Dorsolateral prefrontal cortex (tissue), 122 donors: ENCODE measurements at places on chromosomes 2 and 18.

- no peak for DNase-seq
Measured at GRCh38 chr18:57803103-57803969, at the start of gene ATP8B1. TSS of gene ATP8B1 (minus strand) at chr18:57803315. CDS start at chr18:57731807, 71,508 bp downstream.

- DNase-seq, result no peak
Measured at GRCh38 chr2:41042343-41042742, 590.5 kb upstream of the SLC8A1 start.

GRCh38 chr2:197897960-197898678 is 93.7 kb downstream of the PLCL1 start:
- DNase-seq, result no peak

- DNase-seq, result no peak
Measured at GRCh38 chr2:102116630-102117471, 25.7 kb upstream of the IL1R1 start.

GRCh38 chr2:231985823-231986261 is 24.3 kb downstream of the DIS3L2 start:
- no peak for DNase-seq

DNA sequence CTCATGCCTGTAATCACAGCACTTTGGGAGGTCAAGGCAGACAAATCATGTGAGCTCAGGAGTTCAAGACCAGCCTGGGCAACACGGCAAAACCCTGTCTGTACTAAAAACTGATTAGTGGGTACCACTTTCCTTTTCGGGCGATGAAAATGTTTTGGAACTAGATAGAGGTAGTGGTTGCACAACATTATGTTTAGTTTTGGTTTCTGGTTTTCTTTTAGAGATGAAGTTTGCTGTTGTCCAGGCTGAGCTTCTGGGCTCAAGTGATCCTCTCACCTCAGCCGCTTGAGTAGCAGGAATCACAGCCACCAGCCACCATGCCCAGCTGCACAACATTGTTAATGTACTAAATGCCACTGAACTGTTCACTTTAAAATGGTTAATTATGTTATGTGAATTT is 27.6 kb downstream of the AAK1 start:
- no peak for DNase-seq

- no peak for DNase-seq
Measured at GRCh38 chr2:138600732-138601457, 99.3 kb downstream of the SPOPL start.

- peak; percentile 38 for DNase-seq
Measured at GRCh38 chr2:73252238-73253027, 18.3 kb downstream of the CCT7 start.

DNA sequence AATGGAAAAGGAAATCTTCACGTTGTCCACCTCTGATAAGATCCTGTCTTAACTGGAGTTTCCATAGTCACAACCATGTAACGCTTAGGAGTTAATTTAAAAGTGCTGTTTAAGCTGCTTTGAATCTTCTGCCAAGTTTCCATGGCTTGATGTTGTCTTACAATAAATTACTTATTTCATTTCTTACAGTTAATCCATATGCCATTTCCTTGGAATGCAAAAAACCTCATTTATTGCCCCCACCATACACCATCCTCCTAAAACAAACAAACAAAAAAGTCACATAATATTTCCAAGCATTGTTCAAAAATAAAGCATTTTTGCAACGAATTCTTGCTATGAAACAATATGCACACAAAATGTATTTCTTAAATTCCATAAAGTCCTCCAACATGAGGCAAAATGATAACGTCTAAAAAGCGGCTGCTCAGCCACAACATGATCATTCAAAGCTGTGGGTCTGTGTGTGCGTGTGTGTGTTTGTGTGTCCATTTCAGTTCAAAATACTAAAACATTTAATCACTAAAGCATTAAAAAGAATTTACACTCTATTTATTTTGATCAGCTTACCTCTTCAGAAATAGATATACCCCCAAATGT is 46.8 kb upstream of the PXDN start:
- DNase-seq, result no peak

GRCh38 chr2:26483957-26484565 is 6.1 kb upstream of the OTOF start:
- no peak for DNase-seq

GRCh38 chr2:217440000-217440399 is 562.8 kb downstream of the TNS1 start:
- DNase-seq, result no peak

DNA sequence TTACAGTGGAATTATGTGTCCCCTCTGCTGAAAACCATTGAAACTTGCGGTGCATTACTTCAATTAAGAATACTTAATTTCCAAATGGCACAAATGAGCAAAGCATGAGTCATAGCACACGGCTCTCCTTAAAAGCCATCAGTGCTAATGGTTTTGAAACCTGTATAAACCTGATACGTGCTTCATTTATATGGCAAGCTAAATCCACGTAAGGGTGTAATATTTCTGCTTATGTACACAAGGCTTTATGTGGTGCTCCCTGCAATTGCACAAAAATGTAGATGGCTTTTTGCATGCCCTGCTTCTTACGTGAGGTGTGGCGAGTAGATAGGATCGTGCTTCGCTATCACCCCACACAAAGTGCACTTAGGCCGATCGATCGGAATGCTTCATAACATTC is 840.9 kb downstream of the GALR1 start:
- DNase-seq, result no peak

GRCh38 chr18:41630232-41630886 is 324.7 kb upstream of the PIK3C3 start:
- no peak for DNase-seq

DNA sequence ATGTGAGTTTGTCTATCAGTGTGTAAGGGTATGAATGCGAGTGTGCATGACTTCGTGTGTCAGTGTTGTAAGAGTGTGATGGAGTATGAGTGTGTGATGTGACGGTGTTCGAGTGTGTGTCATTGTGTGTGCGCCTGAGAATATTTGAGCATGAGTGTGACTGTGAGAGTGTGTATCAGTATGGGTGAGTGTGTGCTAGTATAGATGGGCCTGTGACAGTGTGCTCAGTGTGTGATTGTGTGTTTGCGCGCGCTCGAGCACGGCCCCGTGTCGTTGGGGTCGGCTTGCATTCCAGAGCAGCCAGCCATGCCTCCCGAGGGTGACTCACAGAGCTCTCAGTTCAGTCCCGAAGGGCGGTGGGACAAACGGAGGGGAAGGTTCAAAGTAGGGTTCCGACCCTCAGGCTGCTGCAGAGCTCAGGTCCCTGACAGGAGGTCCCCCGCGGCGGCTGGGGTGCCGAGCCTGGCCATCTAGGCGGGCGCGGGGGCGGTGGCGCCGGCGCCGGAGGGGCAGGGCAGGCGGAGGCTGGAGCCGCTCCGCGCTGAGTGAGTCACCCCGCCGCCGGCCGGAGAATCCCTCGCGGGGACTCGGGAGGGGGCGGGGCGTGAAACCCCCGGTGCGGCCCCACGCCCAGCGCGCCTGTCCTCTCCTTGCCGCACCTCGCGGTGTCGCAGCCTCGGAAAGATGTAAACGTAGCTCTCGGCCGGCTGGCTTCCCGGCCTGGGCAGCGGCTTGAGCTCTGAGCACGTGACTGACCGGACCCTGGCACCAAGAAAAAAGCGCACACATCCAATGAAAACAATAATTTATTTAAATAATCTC is 3.8 kb downstream of the DLX2 start:
- DNase-seq, result no peak

DNA sequence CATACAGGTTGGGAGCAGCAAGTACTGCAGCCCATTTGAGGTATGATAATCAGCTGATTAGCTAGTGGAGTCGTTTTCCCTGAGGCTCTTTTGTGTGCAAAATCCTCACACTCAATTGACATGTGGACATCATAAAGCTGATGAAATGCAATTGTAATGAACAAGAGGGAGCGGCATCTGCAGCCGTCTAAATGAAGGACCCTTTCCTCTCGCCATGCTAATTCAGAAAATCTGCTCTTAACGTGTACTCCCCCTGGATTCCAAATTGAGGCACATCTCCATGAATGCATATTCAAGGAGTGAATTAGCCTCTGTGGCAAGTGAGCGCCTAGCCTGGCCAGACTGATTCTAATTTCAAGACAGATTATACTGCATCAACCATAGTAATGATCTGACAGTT is 260.9 kb upstream of the ATP5MC3 start:
- DNase-seq, result no peak

- no peak for DNase-seq
Measured at GRCh38 chr2:85709401-85709811, 15.2 kb downstream of the GNLY start.

DNA sequence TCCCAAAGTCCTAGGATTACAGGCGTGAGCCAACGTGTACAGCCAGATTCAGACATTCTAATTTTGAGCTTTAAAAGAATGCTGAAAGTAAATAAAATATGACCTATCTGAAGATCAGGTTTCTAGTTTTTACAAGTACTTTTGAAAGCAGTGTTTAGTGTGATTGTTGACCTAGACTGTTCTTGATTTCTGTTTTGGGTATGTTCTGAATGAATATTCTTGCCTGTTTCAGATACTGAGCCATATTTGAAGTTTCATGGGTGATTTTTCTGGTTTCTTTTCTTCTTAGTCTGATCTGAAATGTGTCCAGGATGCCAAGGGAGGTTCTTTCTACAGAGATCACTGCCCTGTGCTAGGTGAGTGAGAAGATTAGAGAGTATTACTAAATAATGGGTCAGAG is 37.2 kb downstream of the MIB1 start:
- DNase-seq, result no peak

- DNase-seq, result no peak
Measured at GRCh38 chr2:233048569-233049193, 11.5 kb upstream of the INPP5D start.

DNA sequence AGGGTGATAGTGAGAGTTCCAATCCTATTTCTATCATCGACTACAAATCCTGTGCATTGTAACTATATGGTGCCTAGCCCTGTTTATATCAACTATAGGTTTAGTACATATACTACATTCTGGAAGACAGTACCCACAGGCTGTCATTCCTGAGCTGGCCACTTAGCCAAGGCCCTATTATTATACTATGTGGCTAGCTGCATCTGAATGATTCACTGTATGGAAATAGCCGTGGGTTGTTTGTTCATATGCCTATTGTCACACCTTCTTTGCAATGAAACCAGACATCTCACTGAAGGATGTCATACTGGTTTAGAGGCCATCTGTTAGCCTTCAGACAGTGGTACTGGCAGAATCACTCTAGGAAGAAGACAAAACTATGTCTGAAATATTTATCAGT is 62.3 kb upstream of the FSIP2 start:
- no peak for DNase-seq

- no peak for DNase-seq
Measured at GRCh38 chr18:78073275-78073674, 823.6 kb downstream of the GALR1 start.

- DNase-seq, result no peak
Measured at GRCh38 chr2:133993160-133993559, 260.7 kb upstream of the MGAT5 start.
